Activated CD4-positive, alpha-beta T cell treated with anti-CD3 and anti-CD28 coated beads, Interleukin-2, amount 10 ng/mL, durations not matched to agents 24 days and 14 days (primary cell): ENCODE measurements at places on chromosomes 2 and 18.
A peak's percentile ranks its signal among the peaks of the same experiment; 100 is the strongest.

GRCh38 chr2:202671317-202672035 lies 36.7 kb downstream of the FAM117B start:
- no peak for DNase-seq

GRCh38 chr18:33781429-33781828 lies 203.4 kb downstream of the ASXL3 start:
- no peak for DNase-seq

- DNase-seq, result no peak
These were observed 83.5 kb downstream of the HRH4 start for GRCh38 chr18:24543795-24544498.

- no peak for DNase-seq
These were observed 775.3 kb downstream of the CPS1 start for GRCh38 chr2:211331736-211332135.

- DNase-seq, result no peak
These were observed 206.8 kb downstream of the TXNL1 start for GRCh38 chr18:56431551-56431950.

GRCh38 chr2:128439791-128440665 lies 121.4 kb upstream of the HS6ST1 start:
- DNase-seq, result no peak

DNA sequence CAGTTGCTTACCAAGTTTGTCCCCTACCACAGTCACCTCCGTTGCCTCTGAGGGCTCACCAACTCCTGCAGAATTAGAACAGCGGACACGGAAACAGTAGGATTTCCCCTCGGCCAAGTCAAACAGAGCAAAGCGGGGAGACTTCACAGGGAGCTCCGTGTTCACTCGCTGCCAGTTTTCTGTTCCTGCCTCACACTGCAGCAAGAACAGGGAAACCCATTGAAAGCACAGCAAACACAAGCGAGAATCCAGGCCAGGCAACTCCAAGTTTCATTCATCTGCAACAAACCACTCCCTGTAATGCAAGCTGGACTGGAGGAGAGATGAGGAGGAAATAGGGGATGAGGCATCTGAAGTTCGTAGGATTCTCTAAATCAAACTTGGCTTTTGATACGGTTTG lies 84.2 kb downstream of the MYOM1 start:
- peak; percentile 47 for DNase-seq

DNA sequence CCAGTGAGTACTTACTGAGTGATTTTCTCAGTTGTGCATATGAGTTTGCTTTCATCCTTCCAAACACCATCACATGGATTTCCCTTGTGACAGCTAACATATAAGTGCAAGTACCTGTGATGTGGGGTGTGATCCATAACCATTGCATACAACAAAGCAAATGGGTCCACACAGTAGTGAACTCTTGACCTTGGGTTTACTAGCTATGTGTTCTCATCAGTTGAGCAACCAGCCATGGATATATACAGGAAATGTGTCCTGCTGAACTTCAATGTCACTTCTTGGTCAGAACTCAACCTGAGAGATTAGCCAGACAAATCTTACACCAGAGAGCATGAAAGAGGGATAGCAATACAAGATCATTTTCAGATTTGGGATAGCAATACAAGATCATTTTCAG lies 420.9 kb upstream of the KCNH7 start:
- no peak for DNase-seq

- no peak for DNase-seq
These were observed 69.7 kb upstream of the SULT1C3 start for GRCh38 chr2:108169982-108170625.

DNA sequence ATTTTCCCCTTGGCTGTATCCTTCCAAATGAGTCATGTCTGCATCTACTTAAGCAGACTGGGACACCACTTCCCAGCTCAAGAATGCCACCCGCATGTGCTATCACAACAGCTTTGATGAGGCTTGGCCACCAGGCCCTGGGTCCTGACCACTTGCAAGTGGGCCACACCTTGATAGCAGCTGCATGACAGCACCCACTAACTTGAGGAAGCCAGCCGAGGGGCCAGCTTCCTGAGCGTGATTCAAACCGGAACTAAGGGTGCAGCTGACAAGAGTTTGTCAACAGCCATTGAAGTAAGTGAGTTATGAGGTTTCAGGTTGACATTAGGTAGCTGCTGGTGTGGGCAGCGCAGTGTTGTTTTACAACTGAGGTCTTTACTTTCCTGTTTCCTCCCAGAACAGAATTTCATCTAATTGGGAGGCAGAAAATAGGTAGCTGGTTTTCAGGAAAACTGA lies 54.4 kb downstream of the EPHA4 start:
- peak; percentile 93 for DNase-seq

- DNase-seq, result no peak
These were observed 102.0 kb downstream of the PLA2R1 start for GRCh38 chr2:159960414-159960813.

- no peak for DNase-seq
These were observed 123.6 kb downstream of the CSRNP3 start for GRCh38 chr2:165593081-165593480.

DNA sequence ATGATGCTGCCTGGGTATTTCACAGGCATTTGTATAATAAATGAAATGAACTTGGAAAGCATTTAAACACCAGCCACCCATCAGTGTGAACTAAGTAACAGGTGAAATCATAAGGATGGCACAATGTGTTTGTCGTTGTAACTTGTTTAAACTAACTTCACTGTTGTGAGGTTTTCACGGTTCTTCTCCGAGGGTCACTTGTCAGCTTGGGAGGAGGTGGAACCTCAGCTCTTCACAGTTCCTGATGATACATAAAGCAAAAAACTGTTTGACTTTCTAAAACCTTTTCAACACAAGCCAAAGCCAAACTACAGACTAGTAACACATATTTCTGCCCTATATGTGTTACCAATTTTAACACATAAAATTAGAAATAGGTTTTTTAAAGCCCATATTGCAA lies 13.1 kb downstream of the TMEM18 start:
- DNase-seq, result no peak

- no peak for DNase-seq
These were observed 571.9 kb downstream of the CPS1 start for GRCh38 chr2:211128287-211128686.

DNA sequence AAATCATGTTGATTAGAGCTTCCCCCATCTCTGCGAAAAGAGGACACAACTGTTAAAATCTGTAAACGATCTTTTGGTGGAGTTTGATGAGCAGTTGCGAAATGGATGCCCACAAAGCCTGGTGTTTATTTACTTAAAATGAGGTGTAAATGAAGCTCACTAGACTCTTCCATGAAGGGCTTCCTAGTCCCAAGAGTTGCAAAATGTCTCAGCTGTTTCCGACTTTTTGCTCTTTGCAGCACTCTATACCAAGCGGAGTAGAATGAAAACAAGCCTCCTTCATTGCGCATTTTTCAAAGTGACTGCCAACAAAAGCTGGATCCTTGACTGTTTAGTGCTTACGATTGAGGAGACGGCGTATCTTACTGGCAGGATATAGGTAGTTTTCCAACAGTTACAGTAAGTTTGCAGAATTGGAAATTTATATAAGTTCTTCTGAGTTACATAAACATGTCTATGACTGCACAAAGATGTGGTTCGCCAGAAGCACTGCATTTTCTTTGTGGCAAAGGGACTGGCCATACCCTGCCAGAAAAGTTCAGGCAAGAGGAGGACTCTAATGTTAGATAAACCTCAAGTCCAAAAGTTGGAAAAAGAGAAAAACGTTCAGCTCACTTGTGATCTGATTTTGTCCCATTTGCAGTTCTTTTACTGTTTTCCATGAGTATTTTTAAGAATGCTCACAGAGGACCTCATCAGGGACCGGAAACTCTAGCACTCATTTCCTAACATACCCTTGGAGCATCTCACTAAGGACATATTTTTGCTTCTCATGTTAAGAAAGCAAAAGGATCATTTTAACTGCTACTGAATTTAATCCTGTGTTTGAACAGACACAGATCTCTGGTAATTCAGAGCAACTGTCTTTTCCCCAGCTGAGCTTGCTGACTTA lies 42.7 kb downstream of the COLEC12 start:
- no peak for DNase-seq

- DNase-seq, result no peak
These were observed 467.2 kb downstream of the SPAG16 start for GRCh38 chr2:213751446-213751845.

DNA sequence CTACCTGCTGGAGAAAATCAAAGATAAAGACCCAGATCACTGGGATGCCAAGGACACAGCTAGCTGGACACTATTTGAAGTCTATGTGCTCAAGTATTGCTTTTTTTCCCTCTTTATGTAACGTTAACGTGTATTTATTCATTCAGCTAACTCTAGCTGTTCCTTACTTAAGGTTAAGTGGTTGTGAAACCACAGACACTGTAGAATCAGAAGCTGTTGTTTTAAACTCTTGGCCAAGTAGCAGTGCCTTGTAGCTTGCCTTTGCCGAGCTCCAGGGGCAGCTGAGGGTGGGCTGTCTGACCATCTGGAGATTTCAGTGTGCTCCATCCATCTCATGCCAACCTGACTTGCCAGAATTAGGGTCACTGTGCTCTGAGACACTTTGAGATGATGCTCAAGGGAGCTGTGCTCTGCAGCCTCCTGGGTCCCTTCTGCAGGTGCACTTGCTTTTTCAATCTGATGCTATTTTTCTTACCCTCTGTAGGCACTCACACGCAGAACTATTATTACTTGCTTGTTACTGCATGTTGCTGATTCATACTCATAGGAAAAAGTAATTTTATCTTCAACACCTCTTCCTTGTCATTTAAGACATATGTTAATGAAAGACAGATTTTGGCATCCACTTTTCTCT lies 116.2 kb downstream of the METTL8 start:
- peak; percentile 59 for DNase-seq
